ENCODE measurements at places on chromosomes 5 and 9.

DNA sequence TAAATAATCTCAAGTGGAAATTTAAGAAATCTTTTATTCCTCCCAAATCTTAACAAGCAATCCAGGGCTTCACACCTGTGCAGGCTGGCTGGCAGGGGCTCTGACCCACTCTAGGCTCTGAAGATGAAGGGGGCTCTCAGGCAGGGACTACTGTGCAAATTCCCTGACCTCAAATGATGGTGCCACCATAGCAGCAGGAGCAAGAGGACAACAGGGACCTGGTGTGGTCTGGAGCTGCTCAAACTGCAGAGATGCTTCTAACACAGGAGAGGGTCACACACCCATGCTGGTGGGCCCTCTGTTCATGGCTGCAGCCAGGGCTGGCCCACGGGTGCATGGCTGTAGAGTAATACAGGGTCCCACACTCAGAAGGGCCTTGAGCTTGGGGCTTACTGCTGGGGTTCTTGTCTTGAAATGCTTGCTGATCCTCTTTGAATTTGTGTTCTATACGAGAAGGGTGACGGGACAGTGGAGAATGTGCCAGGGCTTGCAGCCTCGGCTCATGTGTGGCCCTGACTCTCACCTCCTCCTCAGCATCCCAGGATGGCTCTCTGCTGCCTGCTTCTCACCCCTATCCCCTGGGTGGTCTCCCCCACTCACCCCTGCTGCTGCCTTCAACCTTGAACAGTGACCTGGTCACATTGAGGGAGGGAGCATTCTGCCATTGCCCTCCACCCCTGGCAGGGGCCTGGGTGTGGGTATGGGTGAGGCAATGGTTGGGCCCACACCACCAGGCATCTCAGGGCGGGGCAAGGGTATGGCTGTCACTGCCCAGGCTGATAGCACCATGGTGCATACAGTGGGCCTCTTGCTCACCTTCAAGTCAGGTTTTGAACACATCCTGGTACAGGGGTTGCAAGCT, 191.7 kb downstream of the FSTL4 start:
- no peak for DNase-seq

DNA sequence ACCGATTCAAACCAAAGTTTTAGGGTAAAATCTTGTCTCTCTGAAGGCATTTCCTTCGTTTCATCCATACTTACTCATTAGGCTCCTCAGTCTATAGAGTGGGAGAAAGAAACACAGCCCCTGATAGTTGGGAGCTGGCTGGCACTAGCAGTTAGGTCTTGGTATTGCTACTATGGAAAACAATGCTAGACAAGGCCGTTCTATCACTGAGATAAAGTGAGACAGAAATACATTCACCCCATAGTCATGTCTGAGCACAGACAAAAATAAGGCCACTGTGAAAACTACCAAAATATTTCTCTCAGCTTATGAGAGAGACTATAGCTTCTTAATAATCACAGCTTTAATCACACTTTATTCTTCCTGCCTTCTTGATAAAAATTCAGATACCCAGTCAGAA, 28.7 kb upstream of the KCNV2 start:
- DNase-seq = no peak

DNA sequence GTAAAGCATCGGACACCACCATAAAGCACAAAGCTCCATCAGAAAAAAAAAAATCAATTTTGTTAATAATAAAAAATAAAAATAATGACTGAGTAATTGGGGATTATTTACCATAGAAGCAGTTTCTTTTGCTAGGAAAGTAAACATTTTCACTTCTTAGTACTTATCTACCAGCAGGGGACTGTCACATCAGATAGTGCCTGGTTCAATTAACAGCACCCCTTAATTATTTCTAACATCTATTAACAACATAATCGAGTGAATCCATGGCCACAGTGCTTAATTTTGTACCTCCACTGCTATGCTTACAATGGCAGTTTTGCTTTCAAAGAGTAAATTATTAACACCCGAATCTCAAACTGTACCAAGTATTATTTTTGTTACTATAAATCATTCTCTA, 221.7 kb downstream of the SMARCA2 start:
- no peak for DNase-seq

- DNase-seq = peak; percentile 69
Observed at GRCh38 chr9:136372561-136373299, 739 bp downstream of the CARD9 start.

DNA sequence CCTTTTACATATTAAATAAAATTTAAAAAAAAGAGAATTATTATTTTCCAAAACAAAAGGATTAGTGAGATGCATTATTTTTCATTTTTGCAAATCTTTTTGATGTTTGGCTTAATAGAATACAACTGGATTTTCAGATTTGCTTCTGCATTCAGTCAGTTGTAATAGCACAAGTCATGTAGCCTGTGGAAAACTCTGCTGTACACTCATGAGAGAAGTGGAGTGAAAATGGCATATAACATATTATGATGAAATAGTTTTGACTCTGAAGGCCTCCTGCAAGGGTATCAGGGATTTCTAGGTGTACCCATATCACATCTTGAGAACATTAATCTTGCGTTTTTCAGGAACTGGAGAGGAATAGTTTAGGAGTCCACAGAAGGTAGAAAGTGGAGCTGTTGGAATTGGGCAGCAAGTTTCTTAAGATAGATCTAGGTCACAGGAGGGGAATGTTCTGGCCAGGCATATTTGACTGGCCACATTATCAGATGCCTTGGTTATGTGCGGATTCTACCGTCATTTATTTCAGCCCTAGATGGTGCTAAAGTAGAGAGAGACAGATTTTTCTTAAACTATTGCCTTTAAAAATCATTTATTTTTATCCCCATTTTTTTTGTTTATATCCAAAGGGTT, 16.4 kb downstream of the LNPEP start:
- DNase-seq = no peak

Data from glutamatergic neuron (in vitro differentiated cells).